Naive thymus-derived CD8-positive, alpha-beta T cell (primary cell): ENCODE measurements at places on chromosomes 1 and 21.

DNA sequence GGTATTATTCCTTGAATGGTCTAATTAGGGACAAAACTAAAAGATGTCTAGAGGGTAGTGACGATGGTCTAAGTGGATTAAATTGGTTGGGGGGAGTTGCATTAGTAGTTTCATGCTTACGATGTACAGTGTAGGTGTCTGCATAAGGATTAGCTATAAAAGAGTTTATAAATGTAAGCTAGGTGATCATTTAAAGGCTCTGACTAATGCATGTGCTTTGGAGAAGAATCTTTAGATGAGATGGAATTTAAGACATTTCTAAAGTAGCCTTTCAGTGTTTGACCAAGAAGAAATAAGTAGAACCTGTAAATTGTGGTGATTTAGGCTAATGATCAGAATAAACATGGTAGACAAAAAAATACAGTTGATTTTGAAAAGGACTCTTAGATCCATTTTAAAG is 7.4 kb downstream of the SYT14 start:
- no peak for DNase-seq

DNA sequence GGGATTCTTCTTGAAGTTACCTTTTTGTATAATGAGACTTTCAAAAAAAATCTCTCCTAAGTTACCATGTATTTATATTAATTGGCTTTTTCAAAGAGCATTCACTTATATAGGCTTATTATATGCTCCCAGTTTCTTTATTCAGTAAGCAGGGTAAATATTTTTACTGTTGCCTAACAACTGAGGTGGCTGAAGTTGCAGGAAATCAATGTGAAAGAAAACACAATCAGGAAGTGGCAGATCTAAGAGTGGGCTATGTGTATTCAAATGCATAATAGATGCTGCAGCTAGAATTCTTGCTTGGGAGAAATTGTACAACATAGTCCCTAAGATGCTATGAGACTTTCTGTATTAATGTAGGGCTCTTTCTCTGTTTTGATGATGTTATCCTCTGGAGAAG is 606.9 kb downstream of the NUF2 start:
- DNase-seq = no peak

DNA sequence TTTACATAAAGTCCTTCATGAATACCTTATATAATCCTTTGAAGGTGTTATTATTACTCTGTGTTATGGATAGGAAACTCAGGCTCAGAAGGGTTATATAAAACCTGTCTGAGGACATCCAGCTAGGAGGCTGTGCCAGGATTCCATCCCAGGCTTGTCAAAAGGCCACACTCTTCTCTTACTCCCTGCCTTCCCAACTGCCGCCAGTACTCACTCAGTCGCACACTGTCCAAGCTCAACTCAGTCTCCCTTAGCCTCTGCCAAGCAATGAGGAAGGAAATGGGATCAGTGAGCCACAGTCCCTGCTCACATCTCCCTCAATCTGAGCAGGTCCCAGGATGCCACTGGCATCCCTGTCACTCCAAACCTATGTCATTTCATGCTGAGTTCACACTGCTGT is 94.4 kb downstream of the NAV1 start:
- DNase-seq = no peak

DNA sequence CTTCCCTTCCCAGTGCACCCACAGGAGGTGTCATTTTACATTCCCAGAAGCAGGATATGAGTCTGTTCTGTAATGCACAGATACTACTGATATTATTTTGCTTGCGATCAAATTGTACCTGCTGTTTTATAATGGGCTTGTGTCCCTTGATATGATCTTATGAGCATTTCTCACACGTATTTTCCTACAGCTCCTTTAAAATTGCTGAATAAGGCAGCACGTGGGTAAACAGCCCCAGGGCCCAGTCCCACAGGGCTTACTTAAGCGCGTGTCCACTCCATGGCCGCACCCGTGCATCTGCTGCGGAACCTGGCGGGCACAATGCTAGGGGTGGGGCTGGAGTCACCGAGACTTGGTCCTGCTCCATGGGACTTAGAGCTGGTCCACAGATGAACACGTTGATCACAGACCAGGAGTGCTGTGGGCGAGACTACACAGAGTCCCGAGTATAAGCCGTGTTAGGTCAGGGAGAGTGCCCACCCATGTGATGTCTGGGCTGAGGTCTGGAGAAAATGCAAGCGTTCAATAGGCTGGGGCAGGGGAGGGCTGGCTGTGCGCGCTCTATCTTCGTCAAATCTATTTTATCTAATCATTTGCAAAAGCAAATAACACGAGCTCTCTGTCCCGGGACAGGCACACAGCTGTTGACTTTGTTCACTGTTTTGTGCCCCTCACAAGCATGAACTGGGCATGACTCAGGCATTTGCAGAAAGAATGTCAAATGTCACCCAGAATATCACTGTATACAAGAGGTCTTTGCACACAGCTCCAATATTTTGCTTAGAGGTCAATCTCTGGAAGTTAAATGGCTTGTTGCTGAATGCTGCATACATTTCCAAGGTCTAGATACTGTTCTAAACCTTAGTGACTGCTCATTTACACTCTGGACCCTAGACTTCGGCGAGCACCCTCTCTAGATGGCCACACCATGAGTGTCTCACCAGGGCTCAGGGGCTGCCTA is 119.3 kb downstream of the CRYAA start:
- DNase-seq = no peak

GRCh38 chr1:11898831-11899467 is 27.3 kb downstream of the KIAA2013 start:
- no peak for DNase-seq

DNA sequence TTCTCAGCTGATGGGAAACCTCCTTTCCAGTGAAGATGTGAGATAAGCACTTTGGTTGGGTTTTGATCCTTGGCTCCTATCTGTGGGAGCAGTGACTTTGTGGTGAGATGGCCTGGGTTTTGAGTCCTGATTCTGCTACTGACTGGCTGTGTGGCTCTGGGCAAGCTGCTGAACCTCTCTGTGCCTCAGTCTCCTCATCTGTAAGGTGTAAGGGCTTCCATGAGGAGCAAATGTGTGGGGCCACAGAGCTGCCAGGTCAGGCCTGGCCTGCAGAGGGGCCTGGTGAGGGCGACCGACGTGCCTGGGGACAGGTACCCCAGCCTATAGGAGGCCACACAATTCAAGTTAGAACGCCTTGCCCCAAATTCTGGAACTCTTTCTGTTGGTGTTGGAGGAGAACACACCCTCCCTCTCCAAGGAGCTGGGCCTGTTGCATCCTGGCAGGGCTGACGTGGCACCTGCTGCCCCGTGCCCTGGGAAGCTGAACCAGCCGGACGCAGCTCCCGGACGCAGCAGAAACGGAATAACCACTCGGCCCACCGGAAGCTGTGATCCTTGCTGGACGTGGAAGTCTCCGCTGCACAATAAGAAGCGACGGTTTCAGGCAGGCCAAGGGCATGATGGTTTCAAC is 62.7 kb downstream of the AGPAT3 start:
- no peak for DNase-seq

- no peak for DNase-seq
Observed at GRCh38 chr1:167912294-167912693, 1.6 kb downstream of the ADCY10 start.

DNA sequence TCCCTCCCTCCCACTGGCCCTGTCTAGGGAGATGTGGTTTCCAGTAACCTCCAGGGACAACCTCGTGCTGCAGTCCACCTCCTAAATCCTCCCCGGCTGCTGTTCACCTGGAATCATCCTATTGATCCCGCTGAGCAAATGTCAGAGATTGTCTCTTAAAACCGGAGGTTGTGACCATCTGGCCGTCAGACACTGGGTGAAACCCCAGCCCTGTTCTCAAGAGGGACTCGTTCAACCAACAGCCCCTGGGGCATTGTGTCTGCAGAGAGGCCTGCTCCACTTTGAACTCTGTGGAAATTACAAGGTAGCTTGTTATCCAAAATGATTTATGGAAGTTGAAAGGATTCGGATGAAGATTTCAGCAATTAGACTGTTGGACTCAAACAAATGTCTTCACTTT is 498.0 kb downstream of the MATN1 start:
- no peak for DNase-seq

DNA sequence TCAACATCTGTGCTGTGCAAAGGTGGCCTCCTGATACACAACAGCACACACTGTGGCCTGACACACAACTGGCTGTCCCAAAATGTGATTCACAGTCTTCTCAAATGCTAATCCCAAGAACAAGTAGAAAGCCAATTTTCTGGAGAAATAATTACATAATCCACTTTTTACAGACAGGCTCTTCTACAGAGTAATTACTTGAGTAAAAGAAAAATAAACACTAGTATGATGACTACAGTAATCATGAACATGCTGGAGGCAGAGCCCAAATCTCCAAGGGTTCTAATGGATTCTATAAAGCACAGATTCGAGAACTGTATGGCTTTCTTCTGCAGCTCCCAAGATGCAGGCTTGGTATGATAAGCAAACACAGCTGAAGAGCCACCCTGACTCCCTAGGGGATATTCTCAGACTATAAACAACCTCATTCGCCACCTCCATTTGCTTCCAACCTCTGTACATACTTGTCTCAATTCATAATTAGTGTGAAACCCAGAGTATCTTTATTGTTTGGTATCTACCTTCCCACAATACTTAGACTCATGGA is 81.9 kb downstream of the SIPA1L2 start:
- DNase-seq = no peak

DNA sequence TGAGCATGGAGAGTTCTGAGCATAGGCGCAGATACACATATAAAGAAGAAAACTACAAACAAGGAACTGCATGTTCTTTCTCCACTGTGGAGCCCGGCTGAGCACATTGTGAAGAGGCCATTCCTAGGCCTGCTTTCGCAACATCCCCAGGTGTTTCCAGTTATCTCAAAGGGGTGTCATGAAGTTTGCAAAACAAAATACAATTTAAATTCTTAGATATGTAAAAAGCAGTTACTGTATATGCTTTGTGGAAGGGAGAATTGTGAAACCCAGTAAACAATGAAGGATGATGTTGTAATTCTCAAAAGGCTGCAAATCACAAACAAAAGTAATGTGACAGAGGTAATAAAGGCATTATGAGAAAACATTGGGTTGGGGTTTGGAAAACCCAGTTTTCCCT is 98.6 kb upstream of the ZNF644 start:
- no peak for DNase-seq
